ENCODE measurements at places on chromosomes 3 and 15.
A peak's percentile ranks its signal among the peaks of the same experiment; 100 is the strongest.

- peak; percentile 61 for DNase-seq
Observed at GRCh38 chr3:128426128-128426921, 40.4 kb downstream of the DNAJB8 start.

DNA sequence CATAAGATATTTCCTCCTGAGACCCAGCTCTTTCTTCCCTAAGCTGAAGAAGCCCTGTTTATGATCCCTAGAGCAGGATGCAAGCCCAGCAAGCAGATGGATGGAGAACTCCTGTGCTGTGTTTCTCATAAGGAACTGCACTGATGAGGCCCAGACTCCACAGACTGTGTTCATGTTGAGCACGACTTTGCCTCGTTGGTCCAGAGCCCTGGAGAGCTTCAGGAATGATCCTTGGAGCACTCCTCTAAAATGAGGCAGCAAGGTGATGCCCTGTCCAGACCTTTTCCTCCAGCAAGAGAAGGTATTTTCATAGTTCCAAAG, 83.8 kb downstream of the MYLK start:
- DNase-seq = no peak

DNA sequence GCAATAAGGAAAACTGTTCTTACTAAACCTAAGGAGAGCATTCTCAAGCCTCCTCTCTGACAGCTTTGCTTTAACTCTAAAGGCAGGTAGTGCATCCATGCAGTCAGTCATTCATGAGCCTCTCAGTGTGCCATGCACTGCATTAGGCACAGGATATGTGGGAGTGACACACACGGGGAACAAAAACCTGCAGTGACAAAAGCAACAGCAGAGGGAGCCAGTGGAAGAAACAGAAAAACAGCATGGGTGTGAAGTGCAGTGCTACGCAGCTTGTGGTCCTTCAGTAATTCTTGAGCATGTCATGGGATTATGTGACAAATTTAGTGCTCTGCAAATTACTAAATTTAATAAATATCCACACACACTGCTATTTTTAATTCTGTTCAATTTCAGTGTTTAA, 230.7 kb downstream of the BBX start:
- DNase-seq = peak; percentile 27

DNA sequence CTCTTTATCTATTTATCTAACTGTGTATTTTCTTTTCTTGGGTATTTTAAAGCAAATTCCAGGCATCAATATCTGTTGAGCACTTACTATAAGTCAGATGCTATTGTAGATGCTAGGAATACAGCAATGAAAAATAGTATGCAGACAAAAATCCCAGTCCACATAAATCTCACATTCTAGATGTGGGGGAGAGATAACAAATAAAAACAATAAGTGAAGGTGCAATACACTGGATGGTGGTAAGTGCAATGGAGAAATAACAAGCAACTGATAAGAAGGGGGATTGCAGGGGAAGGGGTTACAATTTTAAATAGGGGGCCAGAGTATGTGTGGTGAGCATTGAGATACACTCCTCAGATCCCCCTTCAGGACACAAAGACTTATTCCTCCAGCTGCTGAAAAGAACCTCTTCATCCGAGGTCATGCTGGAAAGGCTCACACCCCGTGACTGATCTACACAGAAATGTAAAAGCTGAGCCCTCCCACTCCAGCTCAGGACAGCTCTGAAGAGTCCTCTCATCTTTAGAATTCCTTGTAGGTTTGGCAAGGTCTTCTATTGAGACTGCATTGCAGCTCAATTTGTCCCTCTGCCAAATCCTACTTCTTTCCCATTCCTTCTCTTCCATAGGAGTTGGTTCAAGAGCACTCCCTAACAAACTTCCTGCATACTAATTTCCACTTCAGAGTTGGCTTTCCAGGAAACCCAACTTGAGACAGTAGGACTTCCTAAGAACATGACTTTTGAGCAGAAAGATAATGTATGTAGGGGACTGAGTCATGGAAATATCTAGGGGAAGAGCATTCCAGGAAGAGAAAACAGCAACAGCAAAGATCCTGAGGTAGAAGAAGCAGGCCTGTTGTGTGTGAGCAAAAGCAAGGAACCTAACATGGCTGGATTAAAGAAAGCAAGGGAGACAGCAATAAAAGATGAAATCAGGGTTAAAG, 8.1 kb upstream of the SCG3 start:
- DNase-seq = no peak

DNA sequence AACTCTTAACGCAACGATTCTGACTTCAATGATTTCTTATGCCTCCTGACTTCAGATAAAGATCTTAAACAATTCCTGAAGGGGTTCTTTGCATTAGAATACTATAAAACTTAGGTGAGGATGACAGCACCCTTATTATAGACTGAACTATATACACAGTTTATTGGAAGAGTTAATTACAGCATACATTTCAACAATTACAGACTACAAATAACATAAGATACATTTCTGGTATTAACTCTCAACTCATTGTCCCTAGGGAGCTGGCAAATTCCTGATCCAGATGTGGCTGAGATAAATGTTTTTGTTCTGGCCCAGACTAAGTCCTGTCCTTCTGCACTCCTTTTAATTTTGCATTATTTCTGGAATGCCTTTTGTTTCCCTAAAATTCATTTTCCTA, 155.5 kb upstream of the TMC3 start:
- no peak for DNase-seq

DNA sequence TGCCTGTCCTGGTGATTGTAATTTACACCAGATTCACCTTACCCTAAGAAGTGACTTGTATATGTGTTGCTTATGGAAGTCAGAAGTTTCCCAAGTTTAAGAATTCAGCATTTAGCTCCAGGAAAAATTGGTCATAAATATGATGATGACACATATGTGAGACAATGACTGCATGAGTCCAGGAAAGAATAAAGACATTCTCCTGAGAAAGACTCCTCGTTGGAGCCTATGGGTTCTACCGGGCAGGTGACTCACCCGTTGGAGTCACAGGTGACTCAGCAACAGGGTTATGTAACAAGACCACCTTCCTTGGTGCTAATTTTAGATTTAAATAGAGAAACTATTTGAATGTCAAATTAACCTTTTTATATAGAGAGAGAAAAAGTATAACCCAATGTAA, 662.4 kb downstream of the FHIT start:
- no peak for DNase-seq

DNA sequence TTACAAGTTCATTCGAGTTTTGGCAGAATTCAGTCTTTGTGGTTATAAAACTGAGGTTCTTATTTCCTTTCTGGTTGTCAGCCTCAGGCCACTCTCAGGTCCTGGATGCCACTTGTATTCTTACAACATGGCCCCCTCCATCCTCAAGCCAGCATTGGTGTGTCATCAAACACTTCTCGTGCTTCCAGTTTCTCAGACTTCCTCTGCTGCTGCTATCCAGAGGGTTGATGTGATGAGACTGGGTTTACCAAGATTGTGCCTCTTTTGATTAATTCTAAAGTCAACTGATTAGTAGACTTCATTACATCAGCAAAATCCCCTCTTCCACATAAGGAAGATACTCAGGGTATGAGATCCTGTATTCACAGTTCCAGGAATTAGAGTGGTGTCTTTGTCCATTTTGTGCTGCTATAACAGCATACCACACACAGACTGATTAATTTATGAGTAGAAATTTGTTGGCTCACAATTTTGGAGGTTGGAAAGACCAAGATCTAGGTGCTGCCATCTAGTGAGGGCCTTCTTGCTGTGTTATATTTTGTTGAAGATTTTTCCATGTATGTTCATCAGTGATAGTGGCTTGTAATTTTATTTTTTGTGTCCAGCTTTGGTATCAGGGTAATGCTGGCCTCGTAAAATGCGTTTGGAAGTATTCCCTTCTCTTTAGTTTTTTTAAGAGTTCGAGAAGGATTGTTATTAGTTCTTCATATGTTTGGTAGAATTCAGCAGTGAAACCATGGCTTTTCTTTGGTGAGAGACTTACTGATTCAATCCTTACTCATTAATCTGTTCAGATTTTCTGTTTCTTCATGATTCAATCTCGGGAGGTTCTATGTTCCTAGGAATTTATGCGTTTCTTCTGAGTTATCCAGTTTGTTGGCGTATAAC, 11.1 kb downstream of the LRCH3 start:
- DNase-seq = no peak

- DNase-seq = no peak
Observed at GRCh38 chr3:116034794-116035193, 410.5 kb downstream of the LSAMP start.

DNA sequence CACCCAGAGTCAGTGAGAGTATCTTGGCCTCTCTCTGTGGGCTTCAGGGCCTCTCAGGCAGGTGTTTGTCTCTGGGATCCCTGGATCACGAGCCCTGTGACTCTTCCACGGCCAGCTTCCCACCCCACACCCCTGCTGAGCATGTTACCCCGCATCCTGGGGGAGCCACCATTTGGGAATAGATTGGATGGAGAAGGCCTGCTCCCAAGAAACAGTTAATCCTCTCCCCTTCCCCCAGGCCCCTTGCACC, 15.5 kb upstream of the SRP14 start:
- DNase-seq = no peak

- DNase-seq = no peak
Observed at GRCh38 chr3:54307566-54308180, 185.3 kb downstream of the CACNA2D3 start.

GRCh38 chr3:95333826-95334225, 1271.0 kb downstream of the NSUN3 start:
- peak; percentile 1 for DNase-seq

DNA sequence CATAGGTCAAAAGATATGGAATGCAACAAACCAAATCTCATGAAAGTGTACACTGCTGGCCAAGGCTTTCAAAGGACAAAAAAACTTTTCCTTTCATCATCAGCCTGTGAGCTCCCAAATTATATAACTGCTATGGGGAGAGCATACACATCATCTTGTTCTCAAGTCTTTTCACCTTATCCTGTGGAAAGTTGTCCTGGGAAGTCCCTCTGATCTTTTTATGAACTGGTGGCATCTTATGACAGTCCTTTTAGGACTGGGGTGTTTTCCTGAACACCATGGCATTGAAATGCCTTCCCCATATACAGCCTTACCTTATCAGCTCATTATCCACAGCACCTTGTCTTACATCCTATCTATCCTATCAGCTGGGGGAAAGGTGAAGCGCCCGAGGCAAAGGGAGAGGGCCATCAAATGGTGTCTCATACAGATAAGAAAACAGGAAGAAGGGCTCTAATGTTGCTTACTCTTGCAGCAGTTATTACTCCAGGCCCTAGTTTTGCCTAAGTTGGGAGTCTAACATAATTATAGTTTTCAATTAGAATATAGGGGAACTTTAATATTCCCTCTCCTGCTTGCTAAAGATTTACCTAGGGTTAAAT, 61.5 kb upstream of the GOLIM4 start:
- peak; percentile 31 for DNase-seq

GRCh38 chr15:57387564-57388076, 11.3 kb downstream of the CGNL1 start:
- no peak for DNase-seq

DNA sequence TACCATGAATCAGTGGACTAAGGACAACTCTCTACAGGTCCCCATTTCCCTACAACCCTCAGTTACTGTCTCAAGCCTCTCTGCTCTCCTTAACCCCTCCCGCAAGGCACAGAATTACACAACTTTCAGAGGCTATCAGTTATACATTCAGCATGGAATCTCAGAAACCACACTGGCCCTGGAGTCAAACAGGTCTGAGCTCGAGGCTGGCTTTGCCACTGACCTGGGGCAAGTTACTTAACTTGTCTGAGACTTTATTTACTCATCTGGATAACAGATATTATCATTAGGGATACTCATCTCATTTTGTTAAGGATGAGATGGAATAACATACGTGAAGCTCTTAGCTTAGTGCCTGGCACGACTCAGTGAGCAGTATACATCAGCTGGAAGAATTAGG, 95.2 kb downstream of the WDR76 start:
- no peak for DNase-seq

- no peak for DNase-seq
Observed at GRCh38 chr15:80201256-80202015, 48.6 kb downstream of the FAH start.

GRCh38 chr3:166810741-166811445, 569.2 kb downstream of the ZBBX start:
- no peak for DNase-seq

DNA sequence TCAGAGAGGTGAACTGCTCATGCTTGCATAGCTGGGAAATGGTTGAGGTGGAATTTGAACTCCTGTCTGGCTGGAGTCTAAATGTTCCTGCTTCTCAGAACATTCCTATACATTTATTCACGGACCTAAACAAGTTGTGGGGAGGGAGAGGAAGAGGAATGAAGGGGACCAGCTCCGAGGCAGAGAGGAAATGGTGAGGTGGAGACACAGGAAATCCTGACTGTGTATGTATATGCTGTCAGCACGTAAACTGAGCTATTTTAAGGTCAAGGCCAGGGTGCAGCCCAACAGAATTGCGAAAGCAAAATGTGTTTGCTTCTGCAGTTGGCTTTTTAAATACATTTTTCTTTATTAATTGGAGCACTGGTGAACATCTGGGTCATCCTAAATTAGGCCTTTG, 74.1 kb upstream of the POMGNT2 start:
- DNase-seq = peak; percentile 64

GRCh38 chr15:92665100-92665555, 9.6 kb upstream of the FAM174B start:
- DNase-seq = no peak

- peak; percentile 59 for DNase-seq
Observed at GRCh38 chr3:67647390-67647878, 7.0 kb downstream of the SUCLG2 start.

DNA sequence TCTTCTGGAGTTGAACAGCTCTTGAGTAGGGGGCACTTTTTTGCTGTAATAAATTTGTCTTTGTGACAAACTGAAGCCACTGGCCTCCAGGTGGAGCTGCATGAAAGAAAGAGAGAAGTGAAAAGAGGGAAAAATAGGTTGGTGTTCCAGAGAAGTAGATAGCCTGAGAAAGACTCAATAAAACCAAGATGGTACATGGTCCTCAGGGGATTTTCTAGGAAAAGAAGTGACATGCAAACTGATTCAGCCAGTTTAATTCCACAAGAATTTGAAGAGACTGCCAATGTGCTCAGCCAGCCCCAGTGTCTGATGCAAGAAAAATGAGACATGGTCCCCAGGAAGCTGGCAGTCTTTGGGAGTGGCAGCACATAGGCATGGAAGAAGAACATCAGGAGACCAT, 152.7 kb downstream of the CD47 start:
- no peak for DNase-seq

- DNase-seq = no peak
Observed at GRCh38 chr15:56098195-56098863, 104.9 kb upstream of the NEDD4 start.

DNA sequence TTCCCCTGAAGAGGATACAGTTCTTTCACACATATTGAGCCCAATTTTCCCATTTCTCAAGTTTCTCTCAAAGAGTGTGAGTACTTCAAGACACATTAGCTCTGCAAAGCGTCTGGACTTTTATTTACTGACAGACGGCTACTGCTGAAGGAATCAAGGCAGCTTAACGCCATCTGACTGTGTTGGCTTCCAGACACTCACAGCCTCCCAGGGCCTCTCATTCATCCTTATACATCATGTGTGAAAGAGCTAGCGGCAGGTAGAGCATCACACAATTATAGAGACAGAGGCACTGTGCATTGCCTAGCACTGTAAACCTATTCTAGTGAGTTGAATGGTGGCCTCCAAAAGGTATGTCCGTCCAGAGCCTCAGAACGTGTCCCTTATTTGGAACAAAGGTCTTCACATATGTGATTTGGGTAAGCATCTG, 284.1 kb upstream of the STT3B start:
- no peak for DNase-seq

All from LoVo (cell line).